NCI-H1436 (cell line): ENCODE measurements at places on chromosomes 4 and X.

DNA sequence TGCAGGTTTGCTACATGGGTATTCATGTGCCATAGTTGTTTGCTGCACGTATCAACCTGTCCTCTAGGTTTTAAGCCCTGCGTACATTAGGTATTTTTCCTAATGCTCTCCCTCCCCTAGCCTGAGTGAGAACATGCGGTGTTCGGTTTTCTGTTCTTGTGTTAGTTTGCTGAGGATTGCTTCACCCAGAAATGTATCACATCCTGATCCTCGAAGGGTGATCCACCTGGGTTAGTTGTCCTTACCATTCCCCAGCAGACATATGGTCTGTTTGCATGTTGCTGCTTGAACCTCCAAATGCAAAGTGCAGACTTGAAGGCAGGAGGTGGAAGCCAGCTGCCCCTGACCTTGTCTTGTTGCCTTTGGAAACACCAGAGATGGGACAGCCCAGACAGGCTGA lies 161.5 kb upstream of the WDR1 start:
- no peak for DNase-seq

- DNase-seq, result no peak
Observed at GRCh38 chr4:125459531-125459930, 144.8 kb downstream of the FAT4 start.

DNA sequence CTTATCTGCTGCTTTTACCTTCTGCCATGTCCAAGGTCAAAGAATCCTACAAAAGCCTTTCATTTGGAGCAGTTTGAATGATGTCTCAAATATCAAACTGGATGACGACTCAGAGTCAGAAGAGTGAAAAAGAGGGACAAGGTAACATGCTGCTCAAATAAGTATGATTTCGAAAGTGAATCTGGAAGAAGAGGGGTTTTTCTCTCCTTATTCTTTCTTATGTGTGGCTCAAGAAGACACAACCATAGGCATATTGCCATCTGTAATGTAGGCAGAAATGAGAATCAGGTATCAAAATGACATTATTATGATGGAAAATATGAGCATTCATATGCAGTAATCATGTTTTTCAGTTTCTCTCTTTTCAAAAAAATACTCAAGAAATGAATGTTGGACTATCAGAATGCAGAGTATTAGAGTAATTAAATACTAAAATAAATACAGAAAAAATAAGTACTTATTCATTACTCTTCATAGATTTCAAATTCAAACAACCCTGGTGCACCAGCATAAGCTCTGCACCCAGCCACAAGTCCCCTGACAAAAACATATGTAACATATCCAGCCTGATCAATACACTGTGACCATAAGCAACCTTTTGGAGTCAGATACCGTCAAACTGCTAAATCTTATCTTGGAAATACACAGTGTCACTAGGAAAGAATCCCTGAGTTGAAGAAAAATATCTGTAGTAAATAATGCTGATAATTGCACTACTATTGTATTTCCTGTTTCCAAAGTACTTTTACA lies 468.6 kb downstream of the INPP4B start:
- DNase-seq, result no peak

DNA sequence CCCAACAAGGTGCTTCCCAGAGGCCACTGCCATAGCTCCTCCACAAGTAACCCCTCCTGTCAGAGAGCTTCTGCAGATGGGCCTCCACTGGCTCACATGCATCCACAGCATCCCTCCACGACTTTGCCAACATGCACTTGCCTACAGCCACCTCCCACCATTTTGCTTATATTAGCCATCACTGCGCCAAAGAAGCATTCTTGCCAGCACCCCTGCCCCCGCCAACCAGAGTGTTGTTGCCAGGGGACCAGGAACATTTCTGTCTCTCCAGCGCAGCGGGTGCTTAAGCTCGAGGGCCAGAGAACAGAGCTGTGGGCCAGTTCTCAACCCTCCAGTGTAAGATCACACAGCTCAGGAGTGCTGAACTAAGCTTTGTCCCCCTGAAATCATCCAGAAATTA lies 517.6 kb downstream of the PABPC4L start:
- no peak for DNase-seq

- no peak for DNase-seq
Observed at GRCh38 chr4:130812117-130812765, 1716.3 kb downstream of the C4orf33 start.

DNA sequence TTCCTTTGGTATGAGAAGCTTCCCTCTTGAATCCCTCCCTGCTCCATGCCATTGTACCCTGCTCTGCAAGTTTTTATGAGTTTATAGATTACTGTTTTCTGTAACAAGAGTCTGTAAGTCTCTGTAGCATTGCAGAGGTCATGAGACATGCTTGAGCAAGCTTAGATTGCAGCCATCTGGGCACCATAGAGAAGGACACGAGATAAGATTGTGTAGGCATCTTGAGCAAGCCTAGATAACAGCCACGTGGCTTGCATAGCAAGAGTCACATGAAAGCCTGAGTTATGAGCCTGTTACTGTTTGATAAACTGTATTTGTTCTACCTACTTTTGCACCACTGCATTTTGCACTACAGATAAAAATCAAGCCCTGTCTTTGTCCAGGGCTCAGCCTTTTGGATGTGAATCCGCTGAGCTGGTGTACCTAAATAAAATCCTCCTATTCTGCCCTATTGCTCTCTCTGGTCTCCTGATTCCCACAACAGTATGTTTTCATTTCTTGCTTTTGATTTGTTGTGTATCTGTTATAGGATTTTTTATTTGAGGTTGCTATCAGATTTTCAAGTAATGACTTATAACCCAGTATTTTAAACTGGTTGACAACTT lies 127.4 kb upstream of the ANKRD50 start:
- DNase-seq, result no peak

- DNase-seq, result no peak
Observed at GRCh38 chr4:151142758-151143157, 43.3 kb downstream of the RPS3A start.

GRCh38 chr4:168496834-168497233 lies at the start of gene PALLD:
PALLD (plus strand) TSS chr4:168497052.
- no peak for DNase-seq

DNA sequence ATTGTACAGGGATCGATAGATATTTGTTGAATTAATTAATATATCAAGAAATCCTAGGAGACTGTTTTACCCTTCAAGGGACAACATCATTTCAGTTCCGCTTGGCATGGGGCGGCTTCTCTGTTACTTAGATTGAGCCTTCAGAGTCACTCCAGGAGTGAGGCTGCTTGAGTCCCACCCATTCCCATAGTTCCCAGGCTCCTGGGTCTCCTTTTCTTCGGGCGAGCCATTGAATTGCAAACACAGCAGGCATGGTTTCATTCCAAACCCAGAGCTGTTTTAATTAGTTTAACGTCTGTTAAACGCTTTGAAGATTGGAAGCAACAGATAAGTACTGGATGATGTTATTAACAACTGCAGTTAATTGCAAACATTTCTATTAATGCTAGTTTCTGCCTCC lies 571 bp upstream of the EDA start:
- no peak for DNase-seq

- DNase-seq, result no peak
Observed at GRCh38 chr4:184801781-184802696, 23.7 kb downstream of the ACSL1 start.

DNA sequence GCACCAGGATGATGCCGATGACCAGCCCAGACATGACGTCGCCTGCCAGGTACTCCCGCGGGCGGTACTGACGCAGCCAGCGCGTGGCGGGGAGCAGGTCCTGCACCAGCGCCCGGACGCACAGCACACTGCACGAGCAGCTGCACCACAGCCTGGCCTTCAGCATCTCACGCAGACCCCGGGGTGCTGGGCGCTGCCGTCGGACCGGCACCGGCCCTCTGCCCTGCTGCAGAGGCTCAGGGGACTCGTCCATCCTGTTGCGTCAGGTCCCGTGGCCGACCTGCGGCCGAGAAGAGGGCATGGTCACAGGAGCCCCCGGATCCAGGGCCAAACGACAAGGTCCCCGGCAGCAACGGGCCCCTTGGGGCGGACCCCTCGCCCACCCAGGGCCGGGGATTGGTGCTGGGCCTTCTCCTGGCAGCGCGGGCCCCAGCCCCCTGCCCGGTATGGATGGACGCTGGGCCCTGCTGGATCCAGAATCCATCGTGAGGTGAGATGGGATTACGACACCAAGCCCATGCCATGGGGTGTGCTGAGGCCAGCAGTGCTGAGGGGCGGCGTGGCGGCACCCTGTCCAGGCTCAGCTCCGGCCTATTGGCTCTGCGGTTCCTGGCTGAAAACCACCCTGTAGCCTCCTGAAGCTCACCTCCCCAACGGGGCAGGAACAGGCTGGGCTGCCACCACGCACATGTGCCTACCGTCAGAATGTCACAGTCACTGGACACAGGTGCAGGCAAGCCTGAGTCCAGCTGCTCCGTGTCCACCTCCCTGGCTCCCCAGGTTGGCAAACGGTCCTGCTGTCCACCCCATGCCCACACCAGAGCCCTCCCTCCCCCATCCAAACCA lies 1.5 kb downstream of the SLC26A1 start:
- no peak for DNase-seq

GRCh38 chr4:153466949-153467896 lies 1.1 kb downstream of the TMEM131L start:
- DNase-seq, result peak; percentile 32

DNA sequence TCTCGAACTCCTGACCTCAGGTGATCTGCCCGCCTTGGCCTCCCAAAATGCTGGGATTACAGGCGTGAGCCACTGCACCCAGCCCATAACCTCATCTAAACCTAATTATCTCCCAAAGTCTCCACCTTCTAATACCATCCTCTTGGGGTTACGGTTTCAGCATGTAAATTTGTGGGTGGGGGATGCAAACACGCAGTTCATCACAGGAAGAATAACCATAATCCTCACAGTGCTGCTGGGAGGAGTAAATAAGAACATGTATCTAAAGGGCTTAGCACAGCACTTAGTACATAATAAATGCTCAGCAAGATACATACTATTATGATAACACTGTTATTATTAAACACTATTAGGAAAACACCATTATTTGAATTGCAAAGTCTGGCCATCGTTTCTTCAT lies 116.4 kb downstream of the CORIN start:
- DNase-seq, result no peak

DNA sequence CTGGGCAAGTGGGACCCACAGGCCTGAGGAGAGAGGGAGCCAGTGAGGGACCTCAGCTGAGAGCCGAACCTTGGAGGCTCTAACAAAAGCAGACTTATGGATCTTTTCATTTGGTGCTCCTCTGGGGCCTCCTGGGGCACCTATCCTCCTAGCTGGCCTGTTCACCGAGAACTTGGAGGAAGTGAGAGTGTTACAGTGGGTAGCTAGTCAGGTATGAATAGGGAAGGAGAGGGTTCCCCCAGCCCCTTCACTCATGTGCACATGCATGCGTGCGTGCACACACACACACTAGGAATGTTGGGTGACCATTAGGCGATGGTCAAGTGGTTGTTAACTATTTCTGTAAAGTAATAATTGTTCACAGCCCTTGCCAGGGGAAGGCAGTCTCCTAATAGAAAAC lies 18.6 kb upstream of the TMEM185A start:
- DNase-seq, result no peak

DNA sequence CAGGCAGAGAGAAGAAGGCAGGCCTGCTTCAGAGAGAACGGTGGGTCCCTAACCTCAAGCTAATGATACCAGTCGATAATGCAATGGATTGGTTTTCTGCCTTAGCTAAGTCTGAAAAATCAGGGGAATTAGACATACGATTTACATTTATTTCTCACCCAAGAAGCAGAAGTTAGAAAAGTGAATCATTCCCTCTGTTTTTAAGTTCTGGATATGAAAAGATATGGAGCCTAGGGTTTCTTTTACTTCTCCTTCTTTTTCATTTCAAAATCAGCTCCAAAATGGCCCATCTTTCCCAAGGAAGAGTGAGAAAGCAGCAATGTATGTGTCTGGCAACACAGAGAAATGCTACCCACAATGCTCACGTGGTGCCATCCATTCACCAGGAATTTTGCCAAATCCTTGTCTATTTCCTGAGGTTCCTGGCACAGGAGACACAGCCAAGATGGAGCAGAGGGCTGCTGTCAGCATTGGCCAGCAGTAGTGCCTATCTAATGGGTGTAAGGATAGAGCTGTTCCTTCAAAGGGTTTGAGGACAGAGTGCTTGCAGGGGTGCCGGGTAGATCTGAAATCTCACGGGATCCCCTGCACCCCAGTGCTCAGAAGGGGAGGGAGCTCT lies 231.5 kb downstream of the MAML3 start:
- no peak for DNase-seq

- DNase-seq, result no peak
Observed at GRCh38 chrX:98717970-98718369, 1692.1 kb downstream of the PCDH19 start.

- no peak for DNase-seq
Observed at GRCh38 chrX:153734871-153735270, 10.2 kb downstream of the ABCD1 start.

DNA sequence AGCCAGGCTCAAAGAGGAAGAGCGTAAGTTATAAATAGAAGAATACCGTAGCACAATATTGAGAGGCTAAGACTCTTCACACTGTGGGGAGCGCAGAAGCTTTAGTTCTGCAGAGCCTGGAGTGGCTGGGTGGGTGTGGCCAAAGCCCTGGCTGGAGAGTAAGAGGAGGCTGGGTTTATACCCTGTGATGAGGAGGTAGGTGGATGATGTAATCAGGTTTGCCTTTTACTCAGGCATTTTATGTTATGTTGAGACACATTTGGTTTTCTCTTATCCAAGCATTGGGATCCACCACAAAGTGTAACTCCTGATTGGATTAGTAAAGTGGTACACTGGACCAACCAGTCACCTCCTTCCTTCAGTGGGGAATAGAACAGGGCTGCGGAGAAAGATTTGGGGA lies 13.9 kb downstream of the CDS1 start:
- DNase-seq, result no peak

DNA sequence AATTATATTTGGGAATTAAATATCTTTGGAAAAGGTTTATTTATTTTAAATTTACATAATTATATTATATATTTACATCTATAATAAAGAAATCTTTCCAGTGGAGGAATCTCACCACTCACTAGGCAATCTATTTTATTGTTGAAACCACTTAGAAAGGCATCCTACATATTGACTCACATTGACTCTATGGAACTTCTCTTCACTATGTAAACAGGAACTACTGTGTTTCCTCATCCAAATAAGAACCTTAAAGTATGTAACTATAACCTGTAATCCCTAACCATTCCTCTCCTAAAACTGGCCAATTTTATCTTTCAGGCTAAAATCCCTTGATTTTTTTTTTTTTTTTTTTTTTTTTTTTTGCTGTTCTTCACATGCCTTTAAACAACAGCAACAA lies 268.7 kb downstream of the MAPK10 start:
- no peak for DNase-seq

GRCh38 chr4:71184195-71184781 lies 154.5 kb upstream of the SLC4A4 start:
- DNase-seq, result peak; percentile 13

- peak; percentile 75 for DNase-seq
Observed at GRCh38 chrX:153970357-153971123, 1.1 kb downstream of the HCFC1 start.

- no peak for DNase-seq
Observed at GRCh38 chr4:28373601-28374000, 1513.0 kb downstream of the STIM2 start.

DNA sequence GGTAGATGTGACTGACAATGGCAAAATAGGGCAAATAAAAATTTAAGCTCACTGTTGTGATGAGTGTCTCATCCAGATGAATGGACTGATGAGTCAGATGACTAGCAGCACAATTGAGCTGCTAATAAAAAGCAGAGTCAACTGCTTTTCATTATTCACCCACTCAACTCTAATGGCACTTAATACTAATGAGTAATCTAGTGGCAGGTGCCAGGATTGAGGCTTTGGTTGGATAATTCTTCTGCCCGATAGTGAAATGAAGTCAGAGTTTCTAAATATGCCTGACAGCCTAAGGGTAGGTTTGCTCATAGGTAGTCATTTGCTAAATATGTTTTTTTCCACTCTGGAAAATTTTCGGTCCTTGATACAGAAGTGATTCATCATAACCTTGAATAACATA lies 10.4 kb downstream of the OGT start:
- no peak for DNase-seq

- DNase-seq, result no peak
Observed at GRCh38 chrX:12955882-12956703, 18.8 kb upstream of the TMSB4X start.
